ENCODE measurements at places on chromosomes 12 and 14.

GRCh38 chr14:61560323-61560722, 135.0 kb upstream of the HIF1A start:
- no peak for DNase-seq

DNA sequence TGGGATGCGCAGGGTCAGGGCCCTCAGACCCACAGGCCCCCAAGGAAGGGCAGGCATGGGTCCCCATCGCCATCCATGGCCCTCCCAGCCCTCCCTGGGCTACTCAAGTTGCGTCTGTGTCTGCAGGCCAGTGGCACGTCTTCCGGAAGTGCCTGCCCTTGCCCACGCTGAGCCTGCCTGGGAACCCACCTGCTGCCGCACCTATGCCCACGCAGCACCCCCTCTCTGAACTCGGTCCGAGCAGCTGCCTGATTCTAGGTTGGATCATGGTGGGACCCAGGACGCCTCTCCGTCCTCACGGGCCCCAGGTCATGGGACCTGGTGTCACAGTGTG, 182.8 kb downstream of the ADGRD1 start:
- DNase-seq, result no peak

- DNase-seq, result no peak
These were observed 5.6 kb upstream of the ALDH2 start for GRCh38 chr12:111761099-111761498.

- no peak for DNase-seq
These were observed 35.5 kb downstream of the CIT start for GRCh38 chr12:119841433-119842210.

Data from activated gamma-delta T cell treated with Interleukin-2 at 50 U/mL for 16 hours (primary cell).